Activated T-cell treated with anti-CD3 and anti-CD28 coated beads for 48 hours (primary cell): ENCODE measurements at places on chromosomes 7 and 10.

- no peak for DNase-seq
Measured at GRCh38 chr7:96179341-96179740, 142.6 kb downstream of the SLC25A13 start.

GRCh38 chr7:101172005-101172853 is 6.9 kb upstream of the VGF start:
- no peak for DNase-seq

DNA sequence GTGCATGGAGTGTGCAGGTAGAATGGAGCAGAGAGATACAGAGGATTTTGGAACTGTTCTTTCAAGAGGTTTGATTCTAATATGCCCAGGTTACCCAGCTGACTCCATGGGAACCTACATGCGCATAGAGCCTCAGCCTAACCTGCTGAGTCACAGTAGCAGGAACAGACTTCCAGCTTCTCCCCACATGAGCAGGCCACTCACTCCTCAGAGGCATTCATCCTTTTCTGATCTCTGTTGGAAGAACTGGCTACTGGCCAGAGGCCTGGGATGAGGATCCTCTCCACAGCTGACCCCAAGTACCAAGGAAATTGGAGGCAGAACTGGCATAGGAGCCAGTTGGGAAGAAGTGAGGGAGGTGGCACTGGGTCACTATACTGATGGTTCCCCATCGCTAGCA is 17.9 kb upstream of the CCSER2 start:
- DNase-seq: no peak

DNA sequence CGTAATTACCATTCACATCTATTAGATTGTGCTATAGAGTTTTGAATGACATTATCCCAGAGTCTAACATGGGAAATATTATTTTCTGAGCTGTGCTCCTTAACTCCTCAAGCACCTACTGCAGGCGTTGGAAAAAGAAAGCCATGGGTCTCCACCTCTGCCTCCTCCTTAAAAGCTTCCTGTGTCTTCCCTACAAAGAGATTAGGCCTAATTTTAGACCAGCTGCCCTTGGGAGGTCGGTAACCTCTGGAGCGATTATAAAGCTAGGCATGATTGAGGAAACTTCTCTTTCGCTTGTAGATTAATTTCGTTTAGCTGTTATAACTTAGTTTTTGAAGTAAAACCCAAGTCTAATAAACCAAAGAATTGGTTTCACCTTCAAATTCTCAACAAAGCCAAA is 75.2 kb downstream of the PLXDC2 start:
- DNase-seq: no peak

DNA sequence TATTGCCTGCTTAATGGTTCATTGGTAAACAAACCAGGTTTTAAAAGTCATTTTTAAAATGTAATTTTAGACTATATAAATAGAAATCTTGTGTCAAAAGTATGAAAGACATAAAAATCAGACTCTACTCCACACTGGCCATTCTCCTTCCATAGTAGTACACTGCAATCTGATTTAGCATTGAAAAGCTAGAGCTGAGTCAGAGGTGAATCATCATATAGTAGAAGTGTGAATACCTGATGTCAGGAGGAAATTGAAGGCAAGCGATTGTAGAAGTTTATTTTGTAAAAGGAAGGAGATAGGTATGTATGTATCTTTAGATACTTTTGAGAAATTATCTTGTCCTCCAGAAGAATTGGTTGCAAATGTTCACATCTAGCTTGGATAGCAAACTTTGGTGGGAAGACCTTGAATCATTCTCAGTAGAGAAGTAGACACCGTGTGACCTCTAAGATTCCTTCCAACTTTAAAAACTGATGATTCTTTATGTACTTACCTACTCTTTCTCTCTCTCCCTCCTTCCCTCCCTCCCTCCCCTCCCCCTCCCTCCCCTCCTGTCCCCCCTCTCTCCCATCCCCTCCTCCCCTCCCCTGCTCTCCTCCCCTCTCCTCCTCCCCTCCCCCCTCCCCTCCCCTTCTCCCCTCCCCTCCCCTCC is 88.1 kb downstream of the BTAF1 start:
- no peak for DNase-seq

- no peak for DNase-seq
Measured at GRCh38 chr7:18849130-18849529, 268.3 kb downstream of the TWIST1 start.

DNA sequence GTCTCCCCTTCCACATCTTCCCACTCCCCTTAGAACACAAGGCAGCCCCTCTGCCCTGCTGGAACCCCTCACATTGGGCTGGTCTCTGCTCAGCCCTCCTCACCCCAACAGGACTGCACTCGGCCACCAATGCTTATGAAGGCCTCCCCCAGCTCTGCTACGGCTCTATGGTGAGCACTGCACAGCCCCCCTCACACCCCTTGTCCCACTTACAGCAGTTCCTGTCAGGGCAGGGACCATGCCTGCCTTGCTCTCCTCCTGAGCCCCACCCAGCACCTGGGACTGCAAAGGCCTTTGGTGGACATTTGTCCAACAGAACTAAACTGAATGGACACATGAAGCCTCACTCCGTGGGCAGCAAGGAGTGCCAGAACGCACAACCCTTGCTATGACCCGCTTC is 171.9 kb downstream of the GRID1 start:
- no peak for DNase-seq

- DNase-seq: peak; percentile 84
Measured at GRCh38 chr7:140062528-140063299, at the start of gene PARP12. Gene PARP12, minus strand, starts transcription at chr7:140062951. Its CDS starts 104 bp downstream, at chr7:140062847.

GRCh38 chr7:95687759-95688343 is 84.5 kb upstream of the DYNC1I1 start:
- no peak for DNase-seq

DNA sequence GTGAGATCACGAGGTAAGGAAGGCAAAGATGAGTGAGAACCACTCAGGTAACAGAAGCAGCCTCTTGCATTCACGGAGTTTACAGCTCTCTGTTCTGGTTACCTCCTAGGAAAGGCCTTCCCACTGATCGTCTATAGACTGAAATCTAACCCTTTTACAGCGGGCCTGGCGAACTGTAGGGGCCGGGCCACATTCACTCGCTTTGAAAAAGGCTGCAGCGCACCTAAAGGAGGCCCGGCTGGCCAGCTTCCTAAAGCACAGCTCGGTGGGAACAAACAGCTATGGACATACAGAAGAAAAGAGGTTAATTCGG is 565 bp downstream of the ATP5MK start:
- no peak for DNase-seq

GRCh38 chr7:142168746-142169145 is 57.2 kb downstream of the MGAM2 start:
- no peak for DNase-seq

DNA sequence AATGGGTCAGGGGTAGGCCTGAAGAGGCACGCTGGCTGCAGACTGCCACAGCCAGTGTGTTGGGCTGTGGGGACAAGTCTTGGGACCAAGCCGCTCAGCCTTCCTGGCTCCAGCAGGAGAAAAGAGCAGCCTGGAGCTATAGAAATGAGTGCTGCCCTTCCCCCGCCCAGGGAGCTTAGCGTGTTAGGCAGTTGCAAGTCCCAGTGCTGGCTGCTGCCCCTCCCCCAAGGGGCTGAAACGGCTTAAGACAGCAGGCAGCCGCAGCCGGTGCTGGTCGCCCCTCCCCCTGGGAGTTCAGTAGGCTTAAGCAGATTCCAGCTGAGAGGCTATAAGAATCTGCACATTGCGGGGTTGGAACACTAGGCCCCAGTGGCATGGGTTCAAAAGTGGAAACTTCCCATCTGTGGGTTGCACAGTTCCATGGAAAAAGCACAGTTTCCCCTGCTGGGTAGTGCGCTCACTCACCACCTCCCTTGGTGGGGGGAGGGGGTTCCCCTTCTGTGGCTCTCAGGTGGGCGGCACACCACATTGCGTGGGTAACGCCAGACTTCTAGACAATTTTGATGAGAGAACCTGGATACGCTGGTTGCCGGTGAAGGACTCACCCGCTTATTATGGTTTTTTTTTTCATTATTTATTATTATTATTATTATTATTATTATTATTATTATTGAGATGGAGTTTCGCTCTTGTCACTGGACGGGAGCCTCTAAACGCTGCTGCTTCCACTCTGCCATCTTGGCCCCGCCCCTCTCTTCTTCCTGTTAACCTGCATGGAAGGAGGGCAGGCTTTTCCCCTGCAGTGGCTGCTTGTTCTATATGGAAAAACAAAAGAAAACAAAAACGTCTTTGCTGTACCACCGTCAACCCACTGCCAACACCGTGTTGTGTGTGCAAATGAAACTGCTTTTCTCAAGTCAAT is 151.1 kb downstream of the CXCL12 start:
- no peak for DNase-seq

DNA sequence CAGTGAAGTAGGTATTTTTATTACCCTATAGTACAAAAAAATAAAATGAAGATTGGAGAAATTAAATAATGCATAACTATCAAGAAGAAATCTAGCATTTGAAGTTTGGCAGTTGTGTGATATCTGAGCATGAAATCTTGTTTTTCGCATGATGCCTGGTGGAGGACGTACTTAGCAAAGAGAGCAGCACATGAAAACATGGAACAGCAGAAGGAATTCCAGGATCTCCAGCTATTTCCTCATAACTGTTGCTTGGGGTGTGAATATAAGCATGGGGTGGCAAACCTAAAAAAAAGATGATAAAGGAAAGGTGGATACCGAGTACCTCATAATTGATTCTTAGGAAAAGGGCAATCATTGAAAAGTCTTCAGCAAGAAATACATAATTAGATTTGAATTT is 174.3 kb upstream of the FAM3C start:
- no peak for DNase-seq
